CD4-positive, alpha-beta T cell treated with Interleukin-1 beta for 1 hour (primary cell): ENCODE measurements at places on chromosomes 7 and 10.

DNA sequence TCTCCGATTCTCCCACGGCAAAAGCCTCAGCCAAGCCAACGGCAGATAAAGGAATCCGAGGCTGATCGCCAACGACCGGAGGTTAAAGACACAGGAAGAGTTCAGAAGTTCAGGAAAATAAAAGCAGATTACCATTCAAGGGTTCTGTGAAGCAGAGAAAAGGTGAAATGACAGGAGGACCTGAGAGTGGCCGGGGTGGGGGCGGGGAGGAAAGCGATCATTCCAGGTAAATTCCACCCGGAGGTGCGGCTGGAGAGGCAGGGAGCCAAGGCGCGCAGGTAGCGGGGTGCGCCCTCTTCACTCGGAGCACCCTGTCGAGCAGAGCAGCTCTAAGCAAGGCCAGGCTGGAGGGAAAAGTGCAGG, 35.3 kb upstream of the SEPHS1 start:
- no peak for DNase-seq

- DNase-seq, result no peak
Measured at GRCh38 chr10:18214691-18215563, 74.7 kb downstream of the CACNB2 start.

DNA sequence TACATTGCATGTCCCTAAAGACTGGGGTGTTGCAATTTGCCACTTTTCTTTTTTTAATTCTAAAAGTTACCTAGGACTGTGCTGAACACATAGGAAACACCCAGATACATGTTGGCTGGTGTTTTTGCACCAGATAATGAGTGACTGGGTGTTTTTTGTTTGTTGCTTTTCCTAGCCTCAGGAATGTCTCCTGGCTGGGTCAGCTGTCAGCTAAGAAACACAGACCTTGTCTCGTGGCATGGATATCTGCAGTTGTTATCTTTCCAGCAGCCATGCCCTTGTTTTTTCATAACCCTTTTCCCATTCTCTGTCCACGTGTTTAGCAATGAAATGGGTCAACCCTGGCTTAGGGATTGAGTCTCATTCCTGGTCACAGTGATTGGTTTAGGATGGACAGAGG, 433.9 kb upstream of the ZMIZ1 start:
- DNase-seq, result no peak

DNA sequence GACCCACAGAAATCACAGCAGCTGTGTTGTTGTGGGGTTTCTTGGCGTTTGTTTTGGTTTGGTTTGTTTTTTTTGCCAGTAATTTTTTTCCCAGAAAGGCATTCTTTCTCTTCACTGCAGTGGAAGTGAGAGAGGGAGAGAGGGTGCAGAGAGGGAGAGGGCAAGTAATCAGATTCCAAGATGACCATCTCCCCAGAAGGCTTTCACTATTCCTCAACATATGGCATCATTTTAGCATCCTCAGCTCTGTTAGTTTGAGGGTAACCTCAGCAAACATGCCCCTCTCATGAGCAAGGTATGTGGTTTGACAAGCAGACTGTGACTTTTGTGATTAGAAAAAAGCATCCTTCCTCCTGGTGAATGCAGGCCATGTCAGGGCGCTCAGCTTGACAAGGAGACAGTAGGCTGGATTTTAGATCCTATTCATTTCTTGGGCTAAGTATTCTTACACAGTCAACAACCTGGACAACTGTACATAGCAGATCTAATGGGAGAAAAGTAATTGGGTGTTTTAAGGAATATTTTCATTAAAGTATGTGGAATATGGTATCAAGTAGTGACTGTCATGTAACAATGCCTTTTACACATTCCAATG, 86.3 kb upstream of the PIK3CG start:
- DNase-seq, result no peak

DNA sequence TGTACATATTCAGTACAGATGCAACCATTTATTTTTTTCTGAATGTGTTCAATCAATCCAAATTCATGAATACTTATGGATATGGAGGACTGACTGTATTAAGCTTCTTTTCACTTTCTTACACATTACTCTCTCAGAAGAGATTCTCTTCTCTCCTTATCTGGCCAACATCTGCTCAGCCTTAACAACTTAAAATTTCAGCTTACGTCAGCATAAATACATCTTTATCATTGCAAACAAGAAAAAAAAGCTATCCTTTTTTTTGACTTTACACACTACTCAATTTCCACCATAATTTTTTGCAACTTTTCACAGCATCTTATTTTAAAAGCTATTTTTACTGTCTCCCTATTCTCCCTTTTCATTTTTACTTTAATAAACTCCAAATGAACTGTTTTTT, 80.9 kb upstream of the POT1 start:
- DNase-seq, result no peak

DNA sequence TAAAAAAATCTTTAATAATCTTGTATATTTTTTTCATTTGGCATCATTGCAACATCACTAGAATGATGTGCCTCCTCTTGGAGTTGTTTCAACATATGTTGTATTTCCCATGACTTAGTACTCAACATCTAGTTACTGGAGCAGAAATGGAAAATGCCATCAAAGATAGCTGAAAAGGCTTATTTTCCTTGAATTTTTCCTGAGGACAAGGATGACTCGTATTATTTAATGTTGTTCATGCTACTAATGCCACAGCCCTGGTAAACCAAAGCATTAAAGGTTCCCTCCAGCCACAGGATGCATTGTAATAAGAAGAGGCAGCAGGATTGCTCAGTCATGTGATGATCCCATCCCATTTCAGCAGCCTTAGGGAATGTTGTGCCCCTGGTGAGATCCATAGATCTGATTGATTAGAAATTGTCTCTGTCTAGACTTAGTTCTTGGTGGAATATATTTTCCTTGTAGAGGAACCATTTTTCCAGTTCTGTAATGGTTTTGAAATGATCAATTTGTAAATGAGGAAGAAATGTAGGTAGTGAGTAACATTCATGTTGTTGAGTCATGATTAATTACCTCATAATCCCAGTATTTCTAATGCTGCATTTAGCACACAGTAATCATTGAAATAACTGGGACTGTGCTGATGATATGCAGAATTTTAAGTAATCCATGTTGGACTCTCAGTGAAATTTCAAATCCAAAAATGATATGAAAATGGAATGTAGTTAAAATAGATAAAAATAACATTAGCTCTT, 91.3 kb upstream of the SMIM30 start:
- no peak for DNase-seq

DNA sequence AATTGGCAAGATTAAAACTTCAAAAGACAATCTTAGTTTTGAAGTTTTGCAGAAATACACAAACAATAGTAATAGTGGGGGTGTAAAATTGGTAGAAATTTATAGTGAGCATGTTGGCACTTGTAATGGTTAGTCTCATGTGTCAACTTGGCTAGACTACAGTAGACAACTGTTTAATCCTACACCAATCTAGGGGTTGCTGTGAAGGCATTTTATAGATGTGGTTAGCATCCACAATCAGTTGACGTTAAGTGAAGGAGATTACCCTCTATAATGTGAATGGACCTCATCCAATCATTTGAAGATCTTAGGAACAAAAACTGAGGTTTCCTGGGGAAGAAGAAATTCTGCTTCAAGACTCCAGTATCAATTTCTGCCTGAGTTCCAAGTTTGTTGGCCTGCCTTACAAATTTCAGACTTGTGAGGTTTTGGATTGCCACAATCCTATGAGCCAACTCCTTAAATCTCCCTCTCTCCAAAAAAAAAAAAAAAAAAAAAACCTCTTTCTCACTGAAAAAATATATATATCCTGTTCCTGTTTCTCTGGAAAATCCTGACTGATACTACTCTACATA, 531.6 kb upstream of the IGFBP3 start:
- DNase-seq, result no peak

- no peak for DNase-seq
Measured at GRCh38 chr7:16619979-16620408, 25.6 kb downstream of the ANKMY2 start.

- no peak for DNase-seq
Measured at GRCh38 chr7:9507290-9507689, 1073.9 kb downstream of the NXPH1 start.

DNA sequence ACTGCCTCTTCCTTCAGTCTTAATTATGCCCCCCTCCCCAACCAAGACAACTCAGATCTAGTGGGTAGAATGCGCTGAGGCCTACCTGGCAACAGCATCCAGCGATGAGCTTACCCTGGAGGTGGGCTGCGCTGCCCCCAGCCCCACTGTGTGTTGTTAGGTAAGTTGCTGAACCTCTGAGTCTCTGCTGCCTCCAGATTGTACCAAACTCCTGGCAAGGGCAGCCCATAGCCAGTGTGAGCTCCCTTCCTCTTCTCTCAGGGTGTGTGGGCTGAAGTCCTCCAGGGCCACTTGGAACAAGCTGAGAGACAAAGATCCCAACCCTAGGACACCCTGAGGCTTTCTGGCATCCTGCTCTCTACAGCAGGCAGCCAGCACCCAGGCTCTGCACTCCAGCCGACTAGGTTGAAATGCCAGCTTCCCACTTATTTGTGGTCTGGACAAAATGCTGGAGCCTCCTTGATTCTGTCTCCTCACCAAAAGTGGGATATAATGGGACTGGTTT, 135.3 kb downstream of the ARHGAP22 start:
- DNase-seq, result no peak

DNA sequence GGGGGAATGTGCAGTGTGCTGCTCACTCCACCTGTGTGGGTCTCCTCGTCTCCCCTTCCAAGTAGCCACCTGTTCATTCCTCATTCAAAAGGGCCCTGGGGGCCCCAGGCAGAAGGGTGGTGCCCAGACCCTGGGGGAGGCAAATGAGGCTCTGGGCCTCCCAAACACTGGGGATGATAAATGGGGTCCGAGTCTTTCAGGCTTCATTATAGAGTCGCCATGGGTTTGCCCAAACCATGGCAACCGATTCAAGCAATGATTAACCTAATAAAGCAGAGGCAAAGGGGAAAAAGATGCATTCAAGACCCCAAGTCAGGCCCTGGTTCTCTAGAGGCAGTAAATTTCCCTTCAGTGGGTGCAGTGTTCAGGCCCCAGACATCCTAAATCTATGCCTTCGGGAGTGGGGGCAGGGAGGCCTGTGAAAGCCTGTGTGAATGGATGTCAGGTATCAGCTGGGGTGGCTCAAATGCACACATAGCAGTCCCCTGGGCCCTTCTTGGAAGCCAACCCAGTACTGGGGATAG, 10.4 kb downstream of the NEUROG3 start:
- no peak for DNase-seq

GRCh38 chr7:137572056-137572784, 228.7 kb upstream of the PTN start:
- DNase-seq, result no peak

- DNase-seq, result no peak
Measured at GRCh38 chr10:31962826-31963588, 34.4 kb upstream of the ARHGAP12 start.

DNA sequence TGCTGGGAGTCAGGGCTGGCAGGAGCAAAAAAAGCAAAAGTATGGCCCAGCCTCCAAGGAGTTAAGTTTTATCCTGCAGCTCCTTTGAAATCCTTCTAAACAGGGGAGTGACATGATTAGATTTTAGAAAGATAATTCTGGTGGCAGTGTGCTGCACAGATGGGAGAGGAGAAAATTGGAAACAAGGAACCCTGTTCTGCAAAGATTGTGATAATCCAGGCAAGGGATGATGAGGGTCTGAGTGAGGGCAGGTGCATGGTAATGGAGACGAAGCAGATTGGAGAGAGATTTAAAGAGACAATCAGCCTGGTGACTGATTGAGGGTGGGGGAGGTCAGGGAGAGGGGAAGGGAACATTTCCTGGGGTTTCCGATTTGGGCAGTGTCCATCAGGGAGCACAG, 444.7 kb upstream of the PODXL start:
- DNase-seq, result no peak

- no peak for DNase-seq
Measured at GRCh38 chr10:33557313-33557712, 222.8 kb upstream of the NRP1 start.

DNA sequence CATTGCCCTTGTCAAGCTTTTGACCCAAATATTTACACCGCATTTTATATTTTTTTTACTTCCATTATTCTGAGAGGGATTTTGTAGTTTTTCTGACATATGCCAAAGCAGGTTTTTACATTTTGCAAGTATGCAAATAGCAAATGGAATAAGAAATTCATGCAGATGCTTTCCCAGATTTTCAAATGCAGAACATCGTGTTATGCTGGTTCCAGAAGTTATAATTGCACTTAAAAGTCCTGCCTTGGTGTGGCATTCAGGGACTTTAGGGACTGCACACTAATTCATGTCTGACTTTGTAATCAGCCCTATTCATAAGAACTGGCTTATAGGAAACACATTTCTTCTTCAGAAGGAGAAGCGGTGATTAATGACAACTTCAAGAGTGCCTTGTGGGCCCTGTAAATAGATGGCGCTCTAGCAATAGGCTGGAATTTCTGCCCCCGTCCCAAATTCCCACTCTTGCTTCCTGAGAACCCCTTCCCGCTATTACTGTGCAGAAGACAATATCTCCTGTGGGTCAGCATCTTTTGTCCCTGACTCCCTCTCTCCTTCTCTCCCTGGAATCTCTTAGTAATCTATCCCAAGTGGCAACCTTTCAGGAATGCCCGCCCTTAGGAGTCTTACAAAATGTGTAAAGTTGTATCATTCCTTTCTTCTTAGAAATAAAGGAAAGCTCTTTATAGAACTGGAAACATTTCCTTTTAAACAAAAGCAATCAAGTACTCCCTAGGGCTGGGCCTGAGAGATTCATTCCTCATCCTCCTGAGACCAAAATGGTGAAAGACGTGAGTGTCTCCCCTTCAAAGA, 264.0 kb downstream of the INHBA start:
- no peak for DNase-seq

DNA sequence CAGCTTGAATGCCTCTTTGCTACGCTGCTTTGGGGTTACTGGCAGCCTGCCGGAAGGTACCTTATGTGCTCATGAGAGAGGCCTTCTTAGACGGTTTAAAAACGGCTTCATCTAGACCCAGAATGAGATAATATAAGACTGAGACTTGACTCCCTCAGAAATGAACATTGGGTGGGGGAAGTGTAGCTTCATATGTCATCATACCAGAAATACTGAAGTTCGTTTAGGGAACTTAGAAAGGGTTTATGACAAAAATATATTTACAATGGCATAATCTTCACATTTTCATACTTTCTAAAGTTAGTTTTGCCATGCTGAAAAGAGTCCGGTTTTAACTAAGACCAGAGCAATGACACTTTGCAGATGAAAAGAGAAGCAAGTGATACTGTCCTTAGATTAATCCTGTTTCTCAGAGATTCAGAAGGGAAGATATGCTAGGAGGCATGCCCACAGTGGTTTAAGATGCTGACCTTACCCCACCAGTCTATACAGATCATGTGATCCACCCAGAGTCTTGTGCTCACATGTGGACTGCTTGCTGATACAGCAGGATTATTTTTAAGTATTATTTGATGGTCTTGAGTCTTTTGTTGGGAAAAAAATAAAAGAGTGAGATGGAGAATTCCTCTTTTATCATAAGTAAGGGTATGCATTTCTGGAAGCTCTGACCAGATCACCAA, 40.8 kb upstream of the HGF start:
- no peak for DNase-seq

- DNase-seq, result no peak
Measured at GRCh38 chr7:29315122-29315891, 120.7 kb downstream of the CHN2 start.

DNA sequence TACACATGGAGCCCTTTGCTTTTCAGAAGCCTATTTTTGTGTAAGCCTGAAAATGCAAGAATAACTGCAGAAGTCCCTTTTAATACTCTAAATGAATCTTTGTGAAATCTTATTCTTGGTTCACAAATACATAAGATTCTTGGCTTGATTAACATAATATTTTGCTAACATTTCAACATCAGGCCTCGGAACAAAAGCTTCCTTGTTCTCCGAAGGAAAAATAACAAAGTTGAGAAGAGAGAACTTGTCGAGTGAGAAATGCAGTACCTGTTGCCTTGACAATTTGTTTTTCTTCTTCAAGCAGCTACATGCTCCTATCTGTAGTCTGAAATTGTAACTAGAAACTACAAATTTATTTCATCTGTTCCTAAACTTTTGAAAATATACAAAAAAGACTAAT, 8.5 kb downstream of the NT5C2 start:
- no peak for DNase-seq
